ENCODE measurements at places on chromosomes 6 and 20.
A peak's percentile ranks its signal among the peaks of the same experiment; 100 is the strongest.

GRCh38 chr6:158206740-158207421 is 38.7 kb downstream of the GTF2H5 start:
- H3K27ac ChIP-seq = no peak overlapping the region
- no peaks in the 10 kb centered on the region for H3K27me3 ChIP-seq
- H3K4me3 ChIP-seq = no peak overlapping the region
- DNase-seq = no peak

DNA sequence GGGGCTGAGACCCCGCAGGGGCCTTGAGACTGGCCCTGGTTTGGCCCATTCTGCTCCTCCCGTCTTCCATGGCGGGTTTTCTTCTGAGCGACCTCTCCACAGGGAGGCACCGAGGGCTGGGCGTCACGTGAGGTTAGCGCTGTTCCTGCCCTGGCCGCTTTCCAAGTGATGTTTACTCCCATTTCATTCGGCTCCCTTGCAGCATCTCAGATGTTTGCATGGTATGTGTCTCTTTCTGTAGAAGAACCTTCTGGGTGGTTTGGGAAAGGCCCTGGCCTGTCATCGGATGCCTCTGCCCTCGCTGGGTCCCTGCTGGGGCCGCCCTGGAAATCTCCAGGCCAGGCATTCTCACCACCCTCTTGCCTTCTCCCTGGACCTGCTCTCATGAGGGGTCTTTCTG is 17.3 kb downstream of the RAMACL start:
- no peaks in the 10 kb centered on the region for H3K36me3 ChIP-seq
- no peak overlapping the region for H3K27ac ChIP-seq
- no peaks in the 10 kb centered on the region for H3K4me1 ChIP-seq
- H3K4me3 ChIP-seq = no peak overlapping the region
- DNase-seq = no peak
- H3K27me3 ChIP-seq = no peaks in the 10 kb centered on the region

GRCh38 chr20:57600320-57601210 is 19.7 kb downstream of the ZBP1 start:
- no peak overlapping the region for H3K4me3 ChIP-seq
- H3K36me3 ChIP-seq = no peaks in the 10 kb centered on the region
- DNase-seq = no peak
- no peaks in the 10 kb centered on the region for H3K27me3 ChIP-seq
- no peak overlapping the region for H3K27ac ChIP-seq
- H3K4me1 ChIP-seq = peaks cover 37% of the 10 kb centered on the region

DNA sequence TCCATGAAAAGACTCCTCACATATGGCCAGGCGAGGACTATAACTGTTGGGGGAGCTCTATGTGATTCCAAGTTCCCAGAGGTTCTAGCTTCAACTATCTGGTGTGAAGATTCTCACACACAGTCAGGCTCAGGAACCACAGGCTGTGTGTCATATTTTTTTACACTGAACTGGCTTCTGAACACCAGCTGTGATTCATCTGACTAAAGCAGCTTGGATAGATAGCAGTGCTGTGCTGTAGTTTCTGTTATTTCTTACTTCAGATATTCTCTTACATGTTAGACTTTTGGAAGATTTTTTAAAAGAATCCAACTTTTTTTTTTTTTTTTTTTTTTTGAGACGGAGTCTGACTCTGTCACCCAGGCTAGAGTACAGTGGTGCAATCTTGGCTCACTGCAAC is 140.7 kb upstream of the MCHR2 start:
- H3K36me3 ChIP-seq = no peaks in the 10 kb centered on the region
- no peak overlapping the region for H3K27ac ChIP-seq
- H3K4me3 ChIP-seq = no peak overlapping the region
- H3K4me1 ChIP-seq = no peaks in the 10 kb centered on the region
- no peaks in the 10 kb centered on the region for H3K27me3 ChIP-seq

- peak; percentile 61 for DNase-seq
- no peak overlapping the region for H3K4me3 ChIP-seq
- H3K27me3 ChIP-seq = no peaks in the 10 kb centered on the region
- H3K4me1 ChIP-seq = no peaks in the 10 kb centered on the region
- no peak overlapping the region for H3K27ac ChIP-seq
Measured at GRCh38 chr20:16821211-16822089, 73.3 kb downstream of the OTOR start.

GRCh38 chr20:19250346-19250745 is 37.9 kb downstream of the SLC24A3 start:
- DNase-seq = no peak
- H3K27ac ChIP-seq = no peak overlapping the region
- H3K4me1 ChIP-seq = no peaks in the 10 kb centered on the region
- H3K4me3 ChIP-seq = no peak overlapping the region
- no peaks in the 10 kb centered on the region for H3K27me3 ChIP-seq

DNA sequence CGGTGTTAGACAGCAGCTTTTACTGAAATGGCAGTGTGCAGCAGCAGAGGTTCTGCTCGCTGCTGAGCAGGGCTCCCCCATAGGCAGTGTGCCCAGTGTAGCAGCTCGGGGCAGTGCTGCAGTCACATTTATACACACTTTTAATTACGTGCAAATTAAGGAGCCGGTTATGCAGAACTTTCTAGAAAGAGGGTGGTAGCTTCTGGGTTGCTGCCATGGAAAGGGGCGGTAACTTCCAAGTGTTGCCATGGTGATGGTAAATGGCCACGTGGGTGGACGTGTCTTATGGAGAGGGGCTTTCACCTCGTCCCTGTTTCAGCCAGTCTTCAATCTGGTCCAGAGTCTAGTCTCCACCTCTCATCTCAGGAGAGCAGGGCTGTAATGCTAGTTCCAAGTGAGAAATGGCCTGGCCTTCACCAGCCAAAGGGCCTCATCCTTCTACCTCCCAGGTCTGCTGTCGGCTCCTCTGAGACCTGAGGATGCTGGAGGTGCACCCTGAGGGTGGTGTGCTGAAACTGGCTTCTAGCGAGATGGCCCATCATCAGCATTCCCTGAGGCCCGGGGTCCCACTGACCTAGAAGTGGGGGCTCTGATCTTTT is 180.5 kb upstream of the PMEPA1 start:
- H3K4me1 ChIP-seq = no peaks in the 10 kb centered on the region
- no peak overlapping the region for H3K4me3 ChIP-seq
- no peaks in the 10 kb centered on the region for H3K27me3 ChIP-seq
- no peak for DNase-seq
- no peak overlapping the region for H3K27ac ChIP-seq

DNA sequence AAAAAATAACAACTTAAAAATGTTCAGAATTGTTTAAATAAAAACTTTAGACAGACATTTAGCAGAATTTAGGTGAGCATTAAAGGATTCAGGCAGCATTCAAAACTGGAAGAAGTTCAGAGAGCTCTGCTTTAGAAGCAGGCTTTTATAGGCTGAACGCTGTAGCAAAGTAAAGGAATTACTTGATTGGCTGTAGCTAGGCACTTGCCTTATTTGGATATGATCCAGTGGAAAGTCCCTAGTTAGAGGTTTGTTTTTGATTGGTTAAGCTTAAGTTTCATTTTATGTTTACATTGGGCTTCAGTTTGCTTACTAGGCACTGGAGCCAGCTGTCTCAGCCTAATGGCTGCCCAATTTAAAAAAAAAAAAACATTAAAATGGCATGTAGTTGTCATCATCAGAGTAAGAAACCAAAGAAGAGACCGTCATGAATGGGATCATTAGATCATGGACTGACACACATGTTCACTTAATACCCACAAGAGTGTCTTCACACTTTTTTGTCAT is 65.1 kb downstream of the CBFA2T2 start:
- no peak for DNase-seq
- no peaks in the 10 kb centered on the region for H3K27me3 ChIP-seq
- no peak overlapping the region for H3K4me3 ChIP-seq
- peaks cover 5% of the 10 kb centered on the region for H3K36me3 ChIP-seq
- H3K4me1 ChIP-seq = peaks cover 11% of the 10 kb centered on the region

- no peak overlapping the region for H3K4me3 ChIP-seq
- no peak overlapping the region for H3K27ac ChIP-seq
- H3K36me3 ChIP-seq = no peaks in the 10 kb centered on the region
- no peaks in the 10 kb centered on the region for H3K27me3 ChIP-seq
- DNase-seq = no peak
Measured at GRCh38 chr6:21845018-21845417, 251.5 kb downstream of the SOX4 start.

- H3K4me1 ChIP-seq = no peaks in the 10 kb centered on the region
- no peak overlapping the region for H3K27ac ChIP-seq
Measured at GRCh38 chr6:125206389-125206788, 52.8 kb downstream of the TPD52L1 start.

GRCh38 chr6:108464418-108465097 is 96.2 kb upstream of the FOXO3 start:
- no peak for DNase-seq
- no peak overlapping the region for H3K4me3 ChIP-seq
- H3K27me3 ChIP-seq = no peaks in the 10 kb centered on the region
- no peak overlapping the region for H3K27ac ChIP-seq
- no peaks in the 10 kb centered on the region for H3K4me1 ChIP-seq

GRCh38 chr6:152100183-152100618 is 292.7 kb downstream of the ESR1 start:
- no peak overlapping the region for H3K4me3 ChIP-seq
- no peaks in the 10 kb centered on the region for H3K36me3 ChIP-seq
- H3K4me1 ChIP-seq = no peaks in the 10 kb centered on the region
- DNase-seq = no peak
- no peak overlapping the region for H3K27ac ChIP-seq

GRCh38 chr6:161095916-161096315 is 104.3 kb downstream of the MAP3K4 start:
- DNase-seq = no peak
- no peak overlapping the region for H3K4me3 ChIP-seq
- H3K27me3 ChIP-seq = no peaks in the 10 kb centered on the region
- H3K27ac ChIP-seq = no peak overlapping the region
- H3K4me1 ChIP-seq = no peaks in the 10 kb centered on the region

GRCh38 chr20:57680131-57680716 is 29.6 kb downstream of the PMEPA1 start:
- H3K4me1 ChIP-seq = peaks cover 48% of the 10 kb centered on the region
- no peak overlapping the region for H3K4me3 ChIP-seq
- DNase-seq = peak; percentile 26
- H3K36me3 ChIP-seq = no peaks in the 10 kb centered on the region
- peak overlapping the region; percentile 78 for H3K27ac ChIP-seq

DNA sequence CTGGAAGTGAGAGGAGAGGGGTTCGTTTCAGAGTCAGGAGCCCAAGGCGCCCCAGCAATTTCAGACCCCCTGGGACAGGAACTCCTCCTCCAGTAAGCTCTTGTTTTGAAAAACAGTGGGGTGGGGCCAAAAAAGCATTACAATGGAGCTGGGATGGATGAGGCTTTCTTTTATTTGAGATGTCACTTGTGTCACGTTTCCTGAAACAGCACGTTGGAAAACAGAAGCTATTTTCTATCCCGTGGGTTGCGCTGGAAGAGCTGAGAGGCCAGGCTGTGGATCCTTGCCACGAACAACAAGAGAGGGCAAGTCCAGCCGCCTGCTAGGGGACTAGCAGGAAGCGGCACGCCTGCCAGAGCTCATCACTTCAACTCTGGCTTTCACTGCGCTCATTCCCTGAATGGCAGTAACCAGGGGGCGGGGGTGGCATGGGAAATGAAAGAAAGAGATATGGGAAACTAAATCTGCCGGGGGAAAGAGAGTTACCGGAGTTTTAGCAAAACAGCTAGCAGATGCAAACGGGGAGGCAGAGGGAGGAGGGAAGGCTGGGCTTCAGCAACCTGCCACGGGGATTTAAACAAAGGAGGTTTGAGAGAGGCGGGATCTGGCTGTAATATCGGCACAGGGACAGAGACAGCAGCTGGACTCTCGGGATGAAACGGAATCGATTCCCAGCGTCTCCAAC is 34.6 kb downstream of the GCNT2 start:
- no peak overlapping the region for H3K4me3 ChIP-seq
- no peak overlapping the region for H3K27ac ChIP-seq
- H3K36me3 ChIP-seq = no peaks in the 10 kb centered on the region
- H3K4me1 ChIP-seq = no peaks in the 10 kb centered on the region
- DNase-seq = no peak

- no peaks in the 10 kb centered on the region for H3K4me1 ChIP-seq
- no peak overlapping the region for H3K27ac ChIP-seq
- H3K27me3 ChIP-seq = no peaks in the 10 kb centered on the region
- no peaks in the 10 kb centered on the region for H3K36me3 ChIP-seq
Measured at GRCh38 chr20:32909451-32909850, 50.7 kb downstream of the EFCAB8 start.

DNA sequence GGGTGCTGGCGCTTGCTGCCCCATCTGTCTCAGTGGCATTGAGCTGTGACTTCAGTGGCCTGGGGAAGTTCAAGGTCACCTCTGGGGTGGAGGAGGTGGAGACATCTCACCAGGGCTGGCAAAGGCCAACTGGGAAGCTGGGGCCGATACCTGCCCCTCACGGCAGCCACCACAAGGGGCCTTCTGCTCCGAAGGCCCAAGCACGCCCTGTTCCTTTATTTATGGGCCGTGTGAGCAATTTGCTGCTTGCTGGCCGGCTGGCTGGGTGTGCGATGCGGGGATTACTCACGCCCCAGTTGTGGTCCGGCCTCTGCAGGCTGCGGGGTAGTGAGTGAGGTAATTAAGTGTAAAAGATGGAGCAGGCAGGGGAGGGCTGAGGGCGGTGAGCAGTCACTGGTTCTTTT is 13.2 kb upstream of the SCRT2 start:
- no peaks in the 10 kb centered on the region for H3K27me3 ChIP-seq
- no peak overlapping the region for H3K27ac ChIP-seq
- DNase-seq = no peak
- H3K4me1 ChIP-seq = no peaks in the 10 kb centered on the region
- no peak overlapping the region for H3K4me3 ChIP-seq
- no peaks in the 10 kb centered on the region for H3K36me3 ChIP-seq

- no peak overlapping the region for H3K4me3 ChIP-seq
- no peak for DNase-seq
- H3K27ac ChIP-seq = no peak overlapping the region
- no peaks in the 10 kb centered on the region for H3K27me3 ChIP-seq
- H3K36me3 ChIP-seq = peaks cover 69% of the 10 kb centered on the region
Measured at GRCh38 chr6:161100072-161100471, 108.5 kb downstream of the MAP3K4 start.

GRCh38 chr6:14396392-14396791 is 278.8 kb downstream of the CD83 start:
- H3K27me3 ChIP-seq = no peaks in the 10 kb centered on the region
- no peak overlapping the region for H3K4me3 ChIP-seq
- no peak for DNase-seq
- no peak overlapping the region for H3K27ac ChIP-seq
- peaks cover 10% of the 10 kb centered on the region for H3K4me1 ChIP-seq

DNA sequence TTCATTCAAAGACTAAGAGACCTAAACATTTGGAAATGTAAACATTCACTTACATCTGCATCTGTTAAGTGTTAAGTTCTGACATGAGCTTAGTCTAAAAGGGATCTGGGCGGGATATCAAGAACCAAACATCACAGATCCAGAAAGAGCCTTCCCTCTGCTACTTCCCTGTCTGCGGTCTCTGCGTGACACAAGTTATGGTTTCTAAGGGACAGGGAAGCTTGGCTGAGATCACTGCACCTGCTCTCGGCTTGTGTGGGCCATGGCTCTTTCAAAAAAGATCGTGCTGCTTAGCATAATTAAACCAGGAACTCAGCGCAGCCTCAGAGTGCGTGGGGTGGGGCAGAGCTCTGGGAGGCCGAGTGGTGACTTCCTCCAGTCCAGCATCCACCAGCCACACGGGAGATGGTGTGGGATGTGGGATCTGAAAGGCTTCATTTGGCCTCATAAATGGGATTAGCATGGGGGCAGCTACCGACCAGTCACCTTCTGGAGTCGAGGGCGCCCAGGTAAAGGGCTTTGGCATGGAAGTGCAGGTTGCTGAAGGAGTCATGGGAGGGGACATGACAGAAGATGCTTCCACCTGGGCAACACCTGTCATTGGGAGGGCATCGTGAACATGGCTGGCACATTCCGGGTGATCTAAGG is 16.7 kb upstream of the RAMACL start:
- H3K36me3 ChIP-seq = no peaks in the 10 kb centered on the region
- H3K4me3 ChIP-seq = no peak overlapping the region
- no peaks in the 10 kb centered on the region for H3K27me3 ChIP-seq
- H3K27ac ChIP-seq = no peak overlapping the region
- no peak for DNase-seq
- H3K4me1 ChIP-seq = no peaks in the 10 kb centered on the region
